BJ (cell line): ENCODE measurements at places on chromosomes 2 and 18. TPM values are rescaled to one million over a fixed set of nuclear protein-coding genes. Genes with fewer than 3 reads are reported as not detected.

The SETBP1 gene
- 2.6 and 2.9 TPM in 2 replicates for polyA plus RNA-seq

The EMILIN2 gene
- 7.0 and 7.6 TPM in 2 replicates for polyA plus RNA-seq

The PRKAG3 gene
- not detected in 2 replicates for polyA plus RNA-seq

The AFF3 gene
- 11.5 and 13.8 TPM in 2 replicates for polyA plus RNA-seq

The LOXL3 gene
- 95.8 and 130 TPM in 2 replicates for polyA plus RNA-seq

DNA sequence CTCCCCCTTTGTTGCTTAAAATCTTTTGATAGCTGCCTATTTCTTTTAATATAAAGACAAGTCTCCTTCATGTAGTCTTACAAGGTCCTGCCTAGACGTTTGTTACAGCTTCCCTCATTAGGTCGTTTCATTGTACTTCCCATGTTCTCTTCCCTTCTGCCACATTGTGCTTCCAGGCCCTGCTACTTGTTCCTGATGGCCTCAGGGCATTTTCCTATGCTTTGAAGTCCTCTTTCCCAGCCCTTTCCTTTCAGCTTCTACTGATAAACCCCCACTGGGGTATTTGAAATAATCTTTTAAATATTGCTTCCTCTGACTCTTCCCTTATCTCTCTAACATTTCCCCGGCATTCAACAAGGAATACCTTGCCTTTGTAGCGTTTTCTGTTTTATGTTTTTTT lies 67.4 kb downstream of the UBE2E3 start:
- no peak for DNase-seq

DNA sequence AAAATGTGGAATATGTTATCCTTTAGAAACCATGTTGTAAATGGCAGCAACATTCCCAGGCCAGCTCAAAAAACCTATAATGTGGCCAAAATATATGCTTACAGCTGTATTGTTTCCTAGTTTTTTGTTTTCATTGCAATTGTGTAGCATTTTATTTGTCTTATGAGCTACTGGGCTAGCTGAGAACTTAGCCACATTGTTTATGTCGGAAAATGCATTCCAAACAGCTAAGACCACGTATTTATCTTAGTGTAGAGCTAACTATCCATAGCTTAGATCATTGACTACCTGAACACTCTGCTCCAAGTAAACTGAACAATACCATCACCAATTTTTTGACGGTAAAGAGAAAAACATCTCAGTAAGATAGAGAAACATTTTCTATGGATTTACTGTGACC lies 38.4 kb downstream of the METAP1D start:
- DNase-seq, result no peak

DNA sequence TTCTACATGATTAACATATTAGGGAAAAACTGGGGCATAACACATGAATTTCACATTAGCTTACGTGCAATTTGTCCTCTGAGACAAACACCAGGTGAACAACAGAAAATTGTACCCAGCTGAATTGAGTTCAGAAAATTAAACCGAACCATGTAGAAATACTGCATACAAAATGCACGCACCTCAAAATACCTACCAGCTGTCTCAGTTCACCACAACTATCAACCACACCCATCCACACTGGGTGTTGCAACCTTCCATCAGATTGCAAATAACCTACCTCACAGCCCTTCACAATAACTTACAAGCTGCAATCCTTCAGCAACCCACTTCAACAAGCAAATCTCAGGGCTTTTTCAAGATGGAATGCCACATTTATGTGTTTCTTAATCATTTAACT lies 55.9 kb downstream of the UNC50 start:
- DNase-seq, result no peak

DNA sequence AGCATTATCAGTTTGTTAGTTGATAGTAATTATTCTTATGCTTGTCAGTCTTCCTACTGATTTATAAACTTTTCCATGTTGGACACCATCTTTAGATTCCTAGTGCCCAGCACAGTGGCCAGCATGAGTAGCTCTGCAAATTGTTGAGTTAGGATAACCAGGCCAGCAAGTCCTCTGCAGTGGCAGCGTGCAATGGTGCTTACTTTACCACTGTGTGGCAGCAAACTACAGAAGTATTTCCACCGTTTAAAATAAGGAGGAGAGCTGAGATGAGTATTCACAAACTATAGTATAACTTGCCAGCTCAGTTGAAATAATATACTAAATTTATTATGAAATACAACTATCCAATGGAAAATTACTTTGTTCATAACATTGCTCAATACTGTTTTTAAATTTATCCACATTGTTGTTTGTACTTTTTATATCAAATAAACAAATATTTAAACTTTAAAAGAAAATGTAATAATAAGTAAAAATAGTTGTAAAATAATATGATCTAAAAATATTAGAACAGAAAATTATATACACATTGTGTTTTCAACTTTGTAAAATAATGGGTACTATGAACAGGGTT lies 9.3 kb upstream of the THADA start:
- no peak for DNase-seq

GRCh38 chr2:179898873-179899272 lies 37.5 kb upstream of the ZNF385B start:
- DNase-seq, result no peak

GRCh38 chr2:239916205-239917124 lies 108.7 kb downstream of the NDUFA10 start:
- DNase-seq, result no peak

- DNase-seq, result no peak
Measured at GRCh38 chr2:74440378-74441169, 1.2 kb downstream of the RTKN start.

GRCh38 chr18:10410472-10411308 lies 43.7 kb upstream of the APCDD1 start:
- no peak for DNase-seq

DNA sequence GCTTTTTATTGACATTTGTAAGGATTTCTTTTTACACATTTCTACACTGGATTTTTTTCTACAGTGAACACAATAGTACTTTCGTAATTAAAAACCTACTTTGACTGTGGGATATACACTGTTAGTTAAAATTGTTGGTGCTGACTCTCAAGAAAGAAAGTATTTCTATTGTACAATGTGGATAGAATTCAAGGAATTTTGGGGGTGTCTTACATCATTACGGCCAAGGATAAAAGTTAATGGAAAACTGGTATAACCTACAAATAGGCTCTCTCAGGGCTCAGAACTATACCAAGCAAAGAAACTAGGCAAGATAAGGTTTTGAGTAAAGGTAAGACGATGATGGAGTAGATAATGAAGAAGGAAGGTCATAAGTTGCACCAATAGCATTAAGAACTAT lies 198.4 kb upstream of the PARD3B start:
- DNase-seq, result no peak

- DNase-seq, result no peak
Measured at GRCh38 chr2:207337234-207338219, 171.8 kb upstream of the KLF7 start.
